NCI-H2029 (cell line): ENCODE measurements at places on chromosomes 11 and 22.

GRCh38 chr11:103730131-103730940 is 306.1 kb upstream of the DDI1 start:
- DNase-seq: no peak

GRCh38 chr11:16169956-16170847 is 186.1 kb downstream of the SOX6 start:
- no peak for DNase-seq

GRCh38 chr11:57311109-57311936 is 13.4 kb downstream of the TNKS1BP1 start:
- peak; percentile 89 for DNase-seq

DNA sequence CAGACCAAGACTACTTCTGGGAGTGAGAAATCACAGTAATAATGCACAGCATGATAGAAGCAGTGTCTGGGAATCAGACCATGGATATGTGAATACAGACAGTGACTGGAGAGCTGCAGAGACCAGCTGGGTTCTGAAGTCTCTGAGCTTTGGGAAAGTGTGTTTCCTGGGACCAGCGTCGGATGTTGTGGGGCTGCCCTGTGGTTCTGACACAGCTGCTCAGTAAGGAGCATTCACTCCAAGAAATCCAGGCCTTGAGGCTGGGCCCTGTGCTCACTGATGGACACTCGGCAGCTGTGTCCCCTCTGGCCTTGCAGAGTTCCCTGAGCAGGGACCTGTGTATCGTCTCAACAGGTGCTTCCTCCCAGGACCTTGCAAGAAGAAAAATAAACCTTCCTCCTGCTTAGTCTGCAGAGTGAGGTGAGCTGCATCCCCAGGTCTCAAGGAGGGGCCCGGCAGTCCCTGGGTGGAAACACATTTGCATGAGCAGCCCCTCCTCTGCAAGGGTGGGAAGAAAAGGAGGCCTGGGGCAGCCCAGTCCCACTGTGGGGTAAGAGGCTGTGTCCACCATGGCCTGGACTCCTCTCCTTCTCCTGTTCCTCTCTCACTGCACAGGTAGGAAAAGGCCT is 107.9 kb downstream of the VPREB1 start:
- DNase-seq: no peak

DNA sequence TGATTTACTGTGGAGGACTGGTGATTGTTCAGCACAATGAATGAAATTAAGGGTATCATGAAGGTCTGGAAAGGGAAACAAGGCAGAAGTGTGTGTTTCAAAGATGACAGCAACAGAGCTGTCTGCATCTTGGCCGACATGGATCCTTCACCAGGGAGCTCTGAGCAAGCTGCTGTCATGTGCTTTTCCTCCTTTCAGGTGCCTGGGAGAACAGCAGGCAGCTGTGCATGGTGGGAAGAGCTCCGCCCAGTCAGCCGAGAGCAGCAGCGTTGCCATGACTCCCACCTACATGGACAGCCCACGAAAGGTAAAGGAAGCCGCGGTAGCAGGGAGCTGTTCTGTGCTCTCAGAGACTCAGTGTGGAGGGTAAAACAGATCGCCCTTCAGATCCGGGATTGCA is 87.1 kb upstream of the YWHAH start:
- DNase-seq: peak; percentile 91

DNA sequence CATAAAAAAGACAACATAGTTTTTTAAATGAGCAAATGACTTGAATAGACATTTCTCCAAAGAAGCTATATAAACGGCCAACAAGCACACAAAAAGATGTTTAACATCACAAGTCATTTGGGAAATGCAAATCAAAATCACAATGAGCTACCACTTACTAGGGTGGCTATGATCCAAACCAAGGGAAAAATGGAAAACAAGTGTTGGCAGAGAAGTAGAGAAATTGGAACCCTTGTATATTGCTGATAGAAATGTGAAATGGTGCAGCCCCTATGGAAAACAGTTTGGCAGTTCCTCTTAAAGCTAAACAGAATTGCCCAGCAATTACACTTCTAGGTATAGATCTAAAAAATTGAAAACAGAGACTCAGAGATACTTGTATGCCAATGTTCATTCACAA is 29.0 kb downstream of the PAMR1 start:
- DNase-seq: no peak

GRCh38 chr11:57164317-57164716 is 17.4 kb upstream of the LRRC55 start:
- peak; percentile 31 for DNase-seq

- no peak for DNase-seq
Measured at GRCh38 chr11:33273656-33274055, 16.5 kb downstream of the HIPK3 start.

DNA sequence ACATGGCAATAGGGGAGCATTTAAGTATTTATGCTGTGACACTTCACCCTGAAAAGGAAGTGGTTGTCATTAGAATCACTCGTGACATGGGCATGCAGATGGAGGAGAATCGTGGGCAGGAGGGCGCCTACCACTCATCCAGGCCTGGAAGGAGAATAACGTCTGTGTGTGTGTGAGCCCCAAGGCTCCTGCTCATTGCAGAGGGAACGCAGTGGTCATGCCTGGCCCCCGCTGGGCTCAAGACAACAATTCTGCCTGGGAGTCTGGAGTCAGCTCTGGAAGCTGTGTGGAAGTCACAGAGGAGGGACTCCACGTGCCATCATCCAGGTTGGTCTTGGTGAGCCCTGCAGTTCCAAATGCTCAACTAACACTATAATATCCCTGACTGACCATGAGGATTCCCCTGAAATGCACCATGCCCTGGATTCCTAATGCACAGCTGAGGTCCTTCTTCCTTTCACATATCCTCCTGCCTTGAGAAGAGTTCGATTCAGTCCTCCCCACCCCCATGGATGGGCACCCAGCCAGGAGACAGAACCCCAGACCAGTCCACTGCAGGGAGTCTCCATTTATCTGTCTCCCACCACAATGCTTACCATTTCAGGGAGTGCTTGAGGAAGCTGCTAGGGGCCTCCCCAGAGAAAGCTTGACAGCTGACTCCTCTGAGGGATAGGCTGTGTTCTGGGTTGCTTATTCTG is 446.9 kb upstream of the B3GAT1 start:
- DNase-seq: no peak

DNA sequence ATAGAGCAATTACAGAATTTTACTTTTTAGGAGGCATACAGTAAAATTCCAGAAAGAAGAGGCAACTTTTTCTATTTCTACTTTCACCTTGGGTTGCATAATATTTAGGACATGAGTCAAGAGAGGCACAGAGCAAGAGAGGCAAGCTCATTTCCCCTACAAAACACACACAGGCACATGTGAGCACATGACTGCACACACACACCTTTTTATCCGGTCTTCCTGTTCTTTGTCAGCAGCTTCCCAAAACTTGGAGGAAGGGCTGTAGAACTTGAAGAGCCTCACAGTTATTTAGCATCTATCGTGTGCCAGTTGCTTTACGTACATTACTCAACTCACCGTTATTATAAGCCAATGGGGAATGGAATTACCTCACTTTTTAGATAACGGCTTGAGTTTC is 37.8 kb upstream of the CCDC179 start:
- no peak for DNase-seq

GRCh38 chr11:17575431-17576425 is 28.7 kb downstream of the OTOG start:
- DNase-seq: no peak
